ENCODE measurements at places on chromosomes 5 and 9.

GRCh38 chr5:14172149-14172795, 29.1 kb downstream of the TRIO start:
- no peak for DNase-seq

DNA sequence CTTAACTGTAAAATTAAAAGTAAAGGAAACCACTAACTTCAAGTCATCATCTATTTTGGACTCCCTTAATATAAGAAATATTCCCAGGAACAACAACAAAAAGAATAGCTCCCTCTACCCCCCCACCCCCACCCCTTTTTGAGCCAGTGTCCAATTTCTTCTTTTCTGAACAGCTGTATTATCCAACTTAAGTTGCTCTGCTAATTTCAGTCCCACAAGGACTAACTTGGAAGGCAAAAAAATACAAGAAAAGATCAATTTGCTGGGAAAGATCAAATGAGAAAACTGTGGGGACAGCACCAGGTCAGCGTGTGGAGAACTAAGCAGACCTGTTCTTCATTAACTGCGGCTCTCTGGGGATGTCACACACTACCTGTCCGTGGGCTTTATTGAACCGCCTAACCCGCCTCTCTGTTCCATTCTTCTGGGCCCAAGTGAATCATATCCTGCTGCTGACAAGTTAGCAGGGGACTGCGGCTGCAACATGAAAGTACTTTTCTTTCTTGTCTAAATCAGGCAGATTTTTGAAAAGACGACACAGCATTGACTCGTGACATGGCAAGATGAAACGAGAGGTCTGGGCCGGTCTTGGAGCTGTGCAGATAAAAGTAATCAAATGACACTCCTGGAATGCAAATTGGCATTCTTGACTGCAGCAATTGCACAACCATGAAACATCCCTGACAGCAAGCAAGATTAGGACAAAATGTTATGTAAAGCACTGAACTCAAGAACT, 2.7 kb downstream of the BNC2 start:
- DNase-seq = no peak

DNA sequence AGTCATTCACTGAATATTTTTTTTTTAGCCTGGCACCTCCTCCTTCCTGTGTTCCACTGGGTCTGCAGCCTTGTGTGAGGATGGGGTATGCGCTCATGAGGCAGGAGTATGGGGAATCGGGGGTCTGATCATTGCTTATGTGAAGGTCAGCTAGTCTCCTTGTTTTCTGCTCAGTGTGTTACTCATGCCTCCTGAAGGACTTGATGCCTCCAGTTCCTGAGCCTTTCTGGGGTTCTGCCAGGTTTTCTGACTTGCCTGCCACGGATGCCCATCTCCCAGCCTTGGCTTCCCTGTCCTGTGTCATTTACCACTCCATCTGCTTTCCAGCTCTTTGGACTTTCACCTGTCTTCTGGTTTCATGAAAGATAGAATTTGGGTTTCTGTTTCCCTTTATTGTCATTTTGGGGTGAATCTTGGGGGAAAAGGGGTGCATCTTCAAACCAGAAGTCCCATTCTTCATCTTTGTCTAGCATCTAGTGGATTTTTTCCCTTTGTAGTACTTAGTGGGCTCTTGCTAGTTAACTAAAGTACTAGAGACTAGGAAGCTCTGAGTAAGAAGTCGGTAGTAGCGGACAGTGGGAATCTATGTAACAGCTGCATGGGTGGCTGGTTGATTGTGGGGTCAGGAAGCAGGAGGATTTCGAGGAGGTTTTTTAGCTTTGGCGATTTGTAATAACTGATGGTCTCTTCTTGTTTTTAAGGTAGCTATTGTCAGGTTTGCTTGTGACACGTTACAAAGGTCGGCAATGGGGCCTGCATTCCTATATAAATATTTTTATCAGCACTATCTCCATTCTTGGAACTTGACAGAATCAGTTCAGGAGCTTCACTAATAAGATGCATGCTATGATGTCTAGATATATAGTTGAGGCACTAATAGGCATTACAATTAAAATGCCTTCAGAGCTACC, 8.2 kb downstream of the OTULIN start:
- DNase-seq = no peak

- DNase-seq = no peak
Observed at GRCh38 chr5:75843319-75843718, 126.1 kb upstream of the POC5 start.

DNA sequence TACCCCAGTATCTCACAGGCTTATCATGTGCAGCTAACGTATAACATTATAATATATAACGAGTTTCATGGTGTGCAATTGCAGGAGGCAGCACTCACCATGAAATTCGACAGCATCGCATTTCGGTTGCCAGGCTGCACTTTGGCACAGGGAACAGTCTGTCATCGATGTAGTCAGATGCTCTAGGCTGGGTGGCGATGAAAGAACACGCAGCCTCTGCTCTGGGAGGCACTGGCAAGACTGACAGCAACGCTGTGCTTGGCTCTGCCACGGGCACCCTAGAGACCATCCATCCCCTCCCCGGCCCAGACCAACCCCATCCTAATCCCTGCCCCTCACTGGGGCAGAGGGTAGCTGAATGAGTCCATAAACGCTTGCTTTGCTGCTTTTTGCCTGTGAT, 290.8 kb downstream of the MED10 start:
- no peak for DNase-seq

DNA sequence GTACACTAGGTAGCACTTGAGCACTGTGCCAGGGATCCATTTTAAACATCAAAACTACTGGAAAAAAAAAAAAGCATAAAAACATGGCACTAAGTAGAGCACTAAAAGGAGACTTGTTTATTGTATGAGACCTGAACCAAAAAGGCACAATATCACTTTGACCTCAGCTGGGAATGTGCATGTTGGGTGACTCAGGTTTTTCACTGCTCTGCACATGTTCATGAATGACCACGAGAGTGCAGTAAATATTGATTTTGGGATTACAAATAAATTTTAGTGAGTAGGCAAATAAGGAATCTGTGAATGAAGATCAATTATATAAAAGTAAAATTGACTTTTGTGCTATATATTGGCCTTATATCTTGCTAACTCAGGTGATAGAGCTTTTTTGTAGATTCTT, 11.8 kb downstream of the RMI1 start:
- no peak for DNase-seq

- DNase-seq = no peak
Observed at GRCh38 chr9:6415266-6415665, 2.3 kb downstream of the UHRF2 start.

GRCh38 chr5:174514983-174515394, 209.4 kb upstream of the MSX2 start:
- DNase-seq = no peak

GRCh38 chr5:131218392-131218791, 45.5 kb upstream of the CDC42SE2 start:
- no peak for DNase-seq

- no peak for DNase-seq
Observed at GRCh38 chr9:134830926-134831720, 49.5 kb upstream of the FCN2 start.

DNA sequence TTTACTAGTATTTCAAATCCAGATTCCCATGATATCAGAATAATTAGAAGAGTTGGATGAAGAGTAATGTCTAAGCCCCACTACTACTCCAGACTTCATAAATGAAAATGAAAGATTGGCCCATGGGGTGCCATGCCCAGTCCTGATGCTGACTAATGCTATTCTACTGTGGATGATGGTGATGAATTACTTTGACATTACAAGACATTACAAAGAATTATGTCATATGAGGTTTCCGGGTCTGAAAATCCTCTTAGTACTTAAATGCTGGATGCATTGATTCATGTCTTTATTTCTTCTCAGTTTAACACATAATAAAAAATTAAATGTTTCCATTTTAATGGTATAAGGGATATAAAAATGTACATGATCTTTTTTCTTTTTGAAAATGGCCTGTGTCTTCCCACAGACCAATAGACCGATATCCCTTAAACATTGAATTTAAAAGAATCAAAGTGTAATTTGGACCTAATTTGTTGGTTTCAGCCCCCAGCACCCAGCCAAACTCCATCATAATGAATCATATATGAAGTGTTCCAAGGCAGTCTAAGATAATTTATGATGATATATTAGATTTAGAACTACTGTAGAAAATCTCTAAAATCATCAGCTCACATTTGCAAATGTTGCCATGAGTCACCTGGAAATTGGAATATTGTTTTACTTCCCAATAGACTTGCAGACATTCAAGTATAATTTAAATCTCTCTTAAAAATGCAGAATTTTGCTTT, 223.6 kb upstream of the SGCD start:
- no peak for DNase-seq

GRCh38 chr5:140393738-140394137, 7.9 kb upstream of the ANKHD1 start:
- no peak for DNase-seq
